MV-4-11 (cell line): ENCODE measurements at places on chromosomes 5 and 9.

GRCh38 chr5:138903130-138903775, 28.1 kb upstream of the LRRTM2 start:
- no peak for DNase-seq

- DNase-seq: no peak
These were observed 478 bp upstream of the SETD9 start for GRCh38 chr5:56908942-56909293.

- no peak for DNase-seq
These were observed 13.7 kb downstream of the ACSL6 start for GRCh38 chr5:131997727-131998117.

DNA sequence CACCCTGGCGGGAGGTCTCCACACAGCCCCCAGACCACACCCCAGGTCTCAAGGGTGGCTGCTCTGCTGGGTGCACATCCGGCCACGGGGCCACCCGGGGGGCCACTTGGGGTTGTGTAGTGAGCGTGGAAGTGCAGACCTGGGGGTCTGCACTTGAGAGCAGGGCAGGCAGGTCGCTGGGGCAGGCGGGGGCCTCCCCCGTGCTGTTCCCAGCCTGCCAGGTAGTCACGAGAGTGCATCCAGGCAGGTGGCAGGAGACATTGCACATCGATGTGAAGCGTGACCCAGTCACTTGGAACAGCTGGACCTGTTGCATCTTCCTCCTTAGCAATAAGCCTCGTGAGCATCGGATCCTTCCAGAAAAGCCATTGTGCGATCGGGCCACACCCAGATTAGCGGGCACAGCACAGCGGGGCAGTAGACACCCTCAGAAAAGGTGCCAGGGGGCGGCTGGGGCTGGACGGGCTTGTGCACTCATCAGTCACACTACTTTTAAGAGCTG, 4.8 kb upstream of the ENTPD8 start:
- DNase-seq: no peak

GRCh38 chr5:74303578-74303977, 336.9 kb downstream of the ENC1 start:
- no peak for DNase-seq

DNA sequence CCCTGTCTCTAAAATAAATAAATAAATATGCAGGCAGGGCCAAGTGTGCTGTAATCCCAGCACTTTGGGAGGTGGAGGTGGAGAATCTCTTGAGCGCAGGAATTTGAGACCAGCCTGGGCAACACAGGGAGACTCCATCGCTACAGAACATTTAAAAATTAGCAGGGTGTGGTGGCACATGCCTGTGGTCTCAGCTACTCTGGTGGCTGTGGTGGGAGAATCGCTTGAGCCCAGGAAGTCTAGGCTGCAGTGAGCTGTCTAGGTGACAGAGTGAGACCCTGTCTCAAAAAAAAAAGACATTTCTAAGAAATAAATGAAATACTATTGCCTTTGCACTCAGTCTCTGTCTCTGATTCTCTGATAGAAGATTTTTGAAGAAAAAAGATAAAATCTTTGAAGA, 1.2 kb upstream of the PCDHGA10 start:
- DNase-seq: no peak

DNA sequence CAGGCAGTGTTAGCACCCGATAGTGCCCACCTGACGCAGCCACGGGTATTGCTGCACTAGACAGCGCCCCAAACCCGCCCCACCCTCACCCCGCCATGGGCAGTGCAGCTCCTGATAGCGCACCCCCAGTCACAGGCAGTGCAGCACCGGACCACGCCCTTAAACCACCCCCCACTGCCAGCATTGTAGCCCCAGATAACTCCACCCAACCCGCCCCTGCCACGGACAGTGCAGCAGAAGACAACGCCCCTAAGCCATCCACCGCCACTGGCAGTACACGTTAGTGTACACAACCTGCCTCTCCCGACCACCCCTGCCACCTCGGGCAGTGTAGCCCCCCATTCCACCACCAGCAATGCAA, 825 bp upstream of the PCAT7 start:
- DNase-seq: no peak
